ENCODE measurements at places on chromosomes 2 and 18. TPM values are rescaled to one million over a fixed set of nuclear protein-coding genes. Genes with fewer than 3 reads are reported as not detected.

Gene KANSL3
- total RNA-seq: 27.3 TPM

Gene UCN
- total RNA-seq: 2.6 TPM

Gene REV1
- 26.4 TPM for total RNA-seq

Gene KCNK3
- total RNA-seq: 47.5 TPM

- no peak for DNase-seq
Measured at GRCh38 chr2:120001471-120001870, 11.4 kb upstream of the EPB41L5 start.

- DNase-seq: no peak
Measured at GRCh38 chr2:146754606-146755005, 1090.2 kb upstream of the ACVR2A start.

GRCh38 chr18:20971886-20972267, 139.7 kb downstream of the ROCK1 start:
- DNase-seq: no peak

DNA sequence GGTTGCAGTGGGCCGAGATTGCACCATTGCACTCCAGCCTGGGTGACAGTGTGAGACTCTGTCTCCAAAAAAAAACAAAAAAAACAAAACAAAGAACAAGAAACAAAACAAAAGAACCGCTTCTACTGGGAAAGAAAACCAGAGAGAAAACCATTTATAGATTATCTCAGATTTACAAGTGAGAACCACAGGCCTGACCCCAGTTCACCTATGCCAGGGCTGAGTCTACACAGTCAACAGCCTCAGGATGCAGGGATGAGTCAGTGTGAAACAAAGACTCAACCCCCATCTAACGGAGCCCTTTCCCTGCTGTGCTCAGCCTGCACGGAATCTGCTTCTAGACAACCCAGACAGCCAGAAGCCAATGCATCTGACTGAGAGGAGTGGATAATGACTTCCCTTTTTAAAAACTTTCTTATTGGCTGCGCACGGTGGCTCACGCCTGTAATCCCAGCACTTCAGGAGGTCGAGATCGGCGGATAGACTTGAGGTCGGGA, 25.5 kb upstream of the YWHAQ start:
- no peak for DNase-seq

- DNase-seq: no peak
Measured at GRCh38 chr18:59553273-59553870, 143.9 kb downstream of the CCBE1 start.

- DNase-seq: no peak
Measured at GRCh38 chr18:13451213-13451540, 232.6 kb downstream of the LDLRAD4 start.

GRCh38 chr2:71156573-71156972, 26.1 kb downstream of the MPHOSPH10 start:
- DNase-seq: no peak

DNA sequence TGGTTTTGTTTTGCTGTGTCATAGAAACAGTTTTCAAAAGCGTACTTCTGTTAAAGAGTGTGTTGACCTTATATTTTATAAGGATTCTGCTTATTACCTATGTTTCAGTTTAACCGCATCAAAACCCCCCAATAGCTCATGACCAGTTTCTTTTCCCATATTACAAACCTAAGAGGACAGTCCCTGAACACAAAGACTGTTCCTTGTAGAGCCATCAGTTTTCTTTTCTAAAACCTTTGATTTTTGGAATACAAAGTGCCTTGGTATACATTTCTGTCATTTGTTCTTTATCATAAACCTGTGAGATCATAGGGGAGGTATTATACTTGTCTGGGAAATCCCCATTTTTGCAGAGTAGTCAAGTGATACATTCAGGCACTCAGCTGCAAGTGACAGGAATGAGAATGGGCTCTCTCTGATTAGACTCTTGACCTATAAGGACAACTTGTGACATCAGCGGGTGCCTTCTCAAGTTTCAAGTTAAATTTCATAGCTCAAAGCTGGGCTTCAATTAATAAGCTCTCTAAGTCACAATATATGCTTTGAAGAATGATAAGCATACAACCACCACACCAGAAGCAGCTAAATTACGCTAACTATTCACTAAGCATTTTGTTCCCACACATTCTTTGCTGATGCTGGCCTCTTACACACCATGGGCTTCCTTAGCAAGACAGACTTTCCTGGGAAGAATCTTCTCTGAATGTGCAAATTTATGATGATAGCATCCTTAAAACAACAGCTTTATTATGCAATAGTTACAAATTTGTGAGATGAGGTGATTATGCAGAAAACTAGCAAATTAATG, 97.5 kb upstream of the CD302 start:
- no peak for DNase-seq

GRCh38 chr2:69030800-69031428, 17.9 kb downstream of the ANTXR1 start:
- no peak for DNase-seq

- no peak for DNase-seq
Measured at GRCh38 chr2:224837558-224837957, 121.4 kb upstream of the CCDC195 start.
